Progenitor cell of endocrine pancreas (in vitro differentiated cells): ENCODE measurements at places on chromosomes 2 and 18.

- H3K27ac ChIP-seq = no peak overlapping the region
- H3K36me3 ChIP-seq = peaks cover 1% of the 10 kb centered on the region
- peaks cover 18% of the 10 kb centered on the region for H3K4me1 ChIP-seq
- no peaks in the 10 kb centered on the region for H3K27me3 ChIP-seq
Measured at GRCh38 chr2:239394346-239394945, 6.4 kb downstream of the HDAC4 start.

GRCh38 chr2:163527381-163527780, 208.4 kb downstream of the FIGN start:
- no peaks in the 10 kb centered on the region for H3K27me3 ChIP-seq
- no peak overlapping the region for H3K27ac ChIP-seq
- no peak overlapping the region for H3K4me3 ChIP-seq
- no peak for DNase-seq
- peaks cover 12% of the 10 kb centered on the region for H3K4me1 ChIP-seq

- peaks cover 82% of the 10 kb centered on the region for H3K27me3 ChIP-seq
- DNase-seq = no peak
- peak overlapping the region; percentile 45 for H3K27ac ChIP-seq
- H3K36me3 ChIP-seq = no peaks in the 10 kb centered on the region
- H3K4me1 ChIP-seq = peaks cover 11% of the 10 kb centered on the region
- H3K4me3 ChIP-seq = no peak overlapping the region
Measured at GRCh38 chr2:44801289-44801840, 140.1 kb upstream of the SIX3 start.

DNA sequence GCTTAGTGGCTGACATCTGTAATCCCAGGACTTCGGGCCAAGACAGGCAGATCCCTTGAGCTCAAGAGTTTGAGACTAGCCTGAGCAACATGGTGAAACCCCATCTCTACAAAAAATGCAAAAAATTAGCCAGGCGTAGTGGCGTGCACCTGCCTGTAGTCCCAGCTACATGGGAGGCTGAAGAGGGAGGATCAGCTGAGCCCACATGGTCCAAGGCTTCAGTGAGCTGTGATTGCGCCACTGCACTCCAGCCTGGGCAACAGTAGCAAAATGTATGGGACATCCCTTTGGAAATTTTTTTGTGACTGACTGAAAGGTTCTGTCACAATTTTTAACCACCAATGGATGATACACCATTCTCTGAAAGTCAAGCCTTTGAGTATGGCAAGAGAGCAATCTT, 6.3 kb upstream of the COLEC12 start:
- H3K36me3 ChIP-seq = peaks cover 1% of the 10 kb centered on the region
- peaks cover 41% of the 10 kb centered on the region for H3K27me3 ChIP-seq
- DNase-seq = no peak
- H3K4me1 ChIP-seq = no peaks in the 10 kb centered on the region
- no peak overlapping the region for H3K27ac ChIP-seq

DNA sequence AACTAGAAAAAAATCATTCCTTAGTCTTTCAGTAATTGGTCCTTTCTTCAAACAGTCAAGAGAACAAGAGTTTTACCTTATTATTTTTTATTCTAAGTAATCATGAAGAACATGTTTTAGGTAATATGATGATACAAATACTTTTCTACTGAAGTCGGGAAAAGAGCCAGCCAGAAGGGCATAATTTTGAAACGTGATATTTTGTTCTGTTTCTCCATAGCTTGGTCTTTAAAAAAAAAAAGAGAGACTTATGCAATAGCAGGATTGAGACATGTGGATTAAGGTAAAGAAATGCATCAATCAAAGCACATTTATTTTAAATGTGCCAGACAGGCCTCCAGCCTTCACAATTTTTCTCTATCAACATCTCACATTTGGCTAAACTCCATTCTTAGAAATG, 1016.8 kb downstream of the CNTNAP5 start:
- H3K36me3 ChIP-seq = no peaks in the 10 kb centered on the region
- no peak for DNase-seq
- no peak overlapping the region for H3K27ac ChIP-seq
- no peak overlapping the region for H3K4me3 ChIP-seq
- H3K4me1 ChIP-seq = peaks cover 5% of the 10 kb centered on the region
- H3K27me3 ChIP-seq = peaks cover 2% of the 10 kb centered on the region

DNA sequence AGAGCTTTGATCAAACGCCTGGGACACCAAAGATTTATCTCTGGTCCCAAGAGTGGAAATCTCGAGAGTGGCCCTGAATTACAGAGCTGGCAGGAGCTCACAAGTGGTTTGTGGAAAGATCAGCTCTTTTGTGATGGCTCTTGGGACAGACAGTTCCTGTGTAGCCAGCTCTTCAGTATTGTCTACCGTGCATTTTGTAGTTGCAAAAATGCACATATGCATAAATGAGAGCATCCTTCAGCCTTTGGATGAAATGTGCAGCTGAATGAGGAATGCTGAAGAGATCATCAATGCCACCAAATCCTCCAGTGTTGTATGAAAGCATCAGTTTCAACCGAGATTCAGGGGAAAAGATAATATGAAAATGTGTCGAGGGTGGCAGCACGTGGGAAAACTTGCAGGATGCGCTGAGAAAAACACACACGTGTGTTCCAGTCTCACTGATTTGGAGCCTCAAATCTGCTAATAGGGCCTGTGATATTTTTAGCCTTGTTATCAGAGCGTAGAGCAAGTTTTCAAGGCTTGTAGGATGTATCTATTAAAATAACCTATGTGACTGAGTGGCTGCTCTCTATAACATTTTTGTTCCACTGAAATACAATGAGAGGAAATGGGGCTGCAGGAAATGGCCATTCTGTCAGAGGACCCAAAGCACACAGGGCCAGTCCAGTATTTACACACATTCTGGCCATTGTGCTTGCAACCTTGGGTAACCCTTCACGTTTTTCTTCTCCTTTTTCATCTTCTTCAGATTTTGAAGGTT, 138.7 kb downstream of the PRKCE start:
- H3K27me3 ChIP-seq = peaks cover 15% of the 10 kb centered on the region
- H3K4me1 ChIP-seq = peaks cover 1% of the 10 kb centered on the region

- H3K27me3 ChIP-seq = peaks cover 13% of the 10 kb centered on the region
- no peak overlapping the region for H3K27ac ChIP-seq
- no peaks in the 10 kb centered on the region for H3K36me3 ChIP-seq
- H3K4me1 ChIP-seq = no peaks in the 10 kb centered on the region
- no peak overlapping the region for H3K4me3 ChIP-seq
Measured at GRCh38 chr18:79826966-79827365, 29.2 kb downstream of the KCNG2 start.
